ENCODE measurements at places on chromosomes 16 and 17. TPM values are rescaled to one million over a fixed set of nuclear protein-coding genes. Genes with fewer than 3 reads are reported as not detected.
A peak's percentile ranks its signal among the peaks of the same experiment; 100 is the strongest.

DNA sequence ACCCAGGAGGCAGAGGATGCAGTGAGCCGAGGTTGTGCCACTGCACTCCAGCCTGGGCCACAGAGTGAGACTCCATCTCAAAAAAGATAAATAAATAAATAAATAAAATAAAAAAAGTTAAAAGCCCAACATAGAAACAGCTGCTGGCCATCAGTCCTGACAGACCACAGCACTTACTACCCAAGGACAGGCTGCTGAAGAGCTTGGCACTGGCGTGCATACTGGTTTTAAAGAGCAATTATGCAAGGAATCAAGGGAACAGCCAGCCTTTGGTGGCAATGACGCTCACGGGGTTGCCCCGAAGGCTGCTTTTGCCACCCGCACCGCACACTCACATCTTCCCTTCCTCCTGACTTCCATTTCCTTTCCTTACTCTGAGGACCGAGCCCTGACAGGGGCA, 4.2 kb downstream of the PLD6 start:
- no peak for DNase-seq

DNA sequence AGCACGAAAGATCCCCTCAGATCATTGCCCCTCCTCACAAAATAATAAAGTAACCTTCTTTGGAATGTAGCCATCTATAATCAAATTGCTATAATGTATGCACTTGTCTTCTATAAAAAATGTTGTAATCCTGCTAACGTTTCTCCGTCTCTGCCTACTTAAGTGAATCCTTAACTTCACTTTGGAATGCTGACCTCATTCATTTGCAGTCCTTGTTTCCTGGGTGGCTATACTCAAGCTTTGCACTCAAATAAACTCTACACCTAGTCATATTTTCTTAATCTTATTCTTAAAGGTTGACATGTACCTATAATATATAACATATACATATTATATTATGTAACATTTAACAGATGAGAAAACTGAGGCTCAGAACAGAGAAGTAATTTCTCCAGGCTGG, 22.7 kb downstream of the CHD9NB start:
- DNase-seq, result no peak

- peak; percentile 69 for DNase-seq
These were observed at the start of gene MEOX1 for GRCh38 chr17:43661699-43662412. Gene MEOX1, minus strand, starts transcription at chr17:43661922. Its CDS starts 388 bp downstream, at chr17:43661534.

DNA sequence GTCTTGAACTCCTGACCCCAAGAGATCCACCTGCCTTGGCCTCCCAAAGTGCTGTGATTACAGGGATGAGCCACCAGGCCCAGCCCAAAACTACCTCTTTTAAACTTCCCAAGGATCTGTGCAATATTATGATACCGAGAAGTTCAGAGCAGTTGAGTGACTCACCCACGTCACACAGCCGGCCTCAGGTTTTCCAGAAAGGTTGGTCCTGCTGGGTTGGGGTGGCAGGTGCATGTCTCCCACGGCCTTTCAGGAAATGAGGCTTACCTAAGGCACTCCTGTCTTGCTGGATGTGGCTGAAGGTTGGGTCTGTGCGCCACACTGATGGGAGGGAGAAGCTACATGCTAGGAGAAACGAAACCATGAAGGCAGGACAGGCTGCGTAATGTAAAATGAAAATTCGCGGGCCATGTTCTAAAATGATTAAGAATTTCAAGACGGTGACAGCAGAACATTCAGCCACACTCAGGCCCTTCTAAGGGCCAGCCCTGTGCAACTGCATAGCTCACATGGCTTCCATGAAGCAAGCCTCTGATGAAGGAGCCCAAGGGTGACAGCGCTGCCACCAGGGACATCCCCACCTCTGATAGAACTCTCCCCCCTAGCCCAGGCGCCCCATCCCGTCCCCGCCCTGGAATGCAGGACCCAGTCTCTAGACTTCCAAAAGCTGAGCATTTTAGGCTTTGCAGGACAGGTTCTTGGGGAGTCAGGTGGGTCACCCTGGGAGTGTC, 6.6 kb upstream of the GLIS2 start:
- DNase-seq, result no peak

DNA sequence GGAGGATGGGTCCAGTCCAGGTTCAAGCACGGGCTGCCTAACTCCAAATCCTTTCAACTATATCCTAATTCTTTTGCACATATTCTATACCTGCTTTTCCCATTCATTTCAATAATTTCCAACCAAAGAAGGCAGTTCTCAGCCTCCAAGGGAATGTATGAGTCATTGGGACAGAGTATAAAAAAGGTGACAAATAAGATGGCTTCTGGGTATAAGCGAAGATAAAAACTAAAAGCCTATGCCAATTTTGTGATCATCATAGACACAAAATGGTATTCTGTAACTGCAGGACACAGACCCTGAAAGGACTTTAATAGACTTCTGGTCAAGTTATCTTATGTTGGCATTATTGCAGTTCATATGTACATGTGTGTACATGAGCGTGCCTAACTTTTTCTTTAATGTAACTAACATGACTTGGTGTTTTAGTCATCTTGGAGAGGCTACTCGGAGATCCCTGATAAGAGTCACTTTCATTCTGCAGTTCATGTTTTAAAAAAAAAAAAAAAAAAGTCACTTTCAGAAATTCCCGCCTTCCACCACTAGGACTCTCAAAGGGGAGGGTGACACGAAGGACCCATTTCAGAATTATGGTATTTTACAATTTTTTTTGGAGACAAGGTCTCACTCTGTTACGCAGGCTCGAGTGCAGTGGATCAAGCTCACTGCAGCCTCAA, 17.3 kb downstream of the COG1 start:
- no peak for DNase-seq

GRCh38 chr16:85955566-85955965, 56.6 kb downstream of the IRF8 start:
- DNase-seq, result no peak

DNA sequence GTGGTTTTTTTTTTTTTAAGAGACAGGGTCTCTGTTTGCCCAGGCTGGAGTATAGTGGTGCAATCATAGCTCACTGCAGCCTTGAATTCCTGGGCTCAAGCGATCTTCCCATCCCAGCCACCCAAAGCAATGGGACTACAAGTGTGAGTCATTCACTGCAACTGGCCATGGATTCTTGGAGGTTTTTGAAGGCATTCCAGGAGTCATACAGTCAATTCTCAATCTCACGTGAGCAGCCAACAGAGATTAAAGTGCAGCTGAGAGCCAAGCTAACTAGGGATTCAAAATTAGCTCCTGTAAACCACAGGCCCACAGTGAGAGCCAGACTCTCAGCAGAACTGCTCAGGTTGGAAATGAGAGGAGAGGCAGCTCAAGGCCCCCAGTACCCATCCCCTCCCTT, 30.2 kb downstream of the XPO6 start:
- no peak for DNase-seq

DNA sequence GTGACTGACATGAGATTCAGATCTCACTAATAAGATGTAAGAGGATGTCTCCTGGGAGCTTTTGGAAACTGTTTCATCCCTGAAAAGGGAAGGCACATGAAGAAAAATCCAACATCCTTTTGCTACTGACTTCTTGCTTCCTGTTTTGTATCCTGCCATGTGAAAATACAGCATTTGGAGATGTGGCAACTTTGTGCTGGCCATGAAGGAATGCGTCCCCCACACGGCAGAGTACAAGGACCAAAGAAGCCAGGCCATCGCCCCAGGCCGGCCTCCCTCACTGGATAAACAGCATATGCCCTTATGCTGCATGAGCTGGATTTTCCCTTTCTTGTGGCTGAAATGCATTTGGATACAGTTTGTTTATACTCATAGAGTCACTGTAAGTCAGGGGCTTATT, 5.5 kb upstream of the HASPIN start:
- no peak for DNase-seq

DNA sequence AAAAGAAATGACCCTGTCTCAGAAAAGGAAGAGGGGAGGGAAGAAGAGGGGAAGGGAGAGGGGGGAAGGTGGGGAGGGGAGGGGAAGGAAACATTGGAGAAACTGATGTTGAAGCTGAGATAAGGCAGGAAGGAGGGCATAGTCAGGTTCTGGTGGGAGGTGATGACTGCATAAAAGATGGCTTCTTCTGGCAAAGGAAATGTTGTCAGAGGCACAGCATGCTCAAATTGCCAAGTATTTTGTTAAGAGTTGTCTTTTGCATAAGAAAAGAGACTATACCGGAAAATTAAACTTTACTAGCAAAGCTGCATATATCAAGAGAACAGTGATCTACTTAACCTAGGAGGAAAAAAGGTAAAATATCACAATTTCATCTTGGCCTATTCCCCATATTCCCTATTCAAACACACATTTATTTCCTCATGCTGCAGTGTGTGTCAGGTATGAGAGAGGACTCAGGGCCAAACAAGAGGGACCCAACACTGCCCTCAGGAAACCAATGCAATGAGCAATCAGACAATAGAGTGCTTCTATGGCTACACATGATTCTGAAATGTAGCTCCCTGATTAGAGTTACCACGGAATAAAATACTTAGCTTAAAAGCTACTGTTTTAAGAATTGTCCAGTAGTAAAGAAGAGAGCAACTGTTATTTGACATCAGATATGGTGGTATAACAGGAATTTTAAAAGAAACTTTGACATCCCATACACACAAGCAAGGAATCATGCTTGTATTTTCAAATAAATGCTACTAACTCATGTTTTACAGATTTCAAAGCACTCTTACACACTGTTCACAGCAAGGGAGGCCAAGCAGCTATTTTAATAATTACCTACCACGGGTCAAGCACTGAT, 80.9 kb downstream of the PARN start:
- DNase-seq, result no peak

DNA sequence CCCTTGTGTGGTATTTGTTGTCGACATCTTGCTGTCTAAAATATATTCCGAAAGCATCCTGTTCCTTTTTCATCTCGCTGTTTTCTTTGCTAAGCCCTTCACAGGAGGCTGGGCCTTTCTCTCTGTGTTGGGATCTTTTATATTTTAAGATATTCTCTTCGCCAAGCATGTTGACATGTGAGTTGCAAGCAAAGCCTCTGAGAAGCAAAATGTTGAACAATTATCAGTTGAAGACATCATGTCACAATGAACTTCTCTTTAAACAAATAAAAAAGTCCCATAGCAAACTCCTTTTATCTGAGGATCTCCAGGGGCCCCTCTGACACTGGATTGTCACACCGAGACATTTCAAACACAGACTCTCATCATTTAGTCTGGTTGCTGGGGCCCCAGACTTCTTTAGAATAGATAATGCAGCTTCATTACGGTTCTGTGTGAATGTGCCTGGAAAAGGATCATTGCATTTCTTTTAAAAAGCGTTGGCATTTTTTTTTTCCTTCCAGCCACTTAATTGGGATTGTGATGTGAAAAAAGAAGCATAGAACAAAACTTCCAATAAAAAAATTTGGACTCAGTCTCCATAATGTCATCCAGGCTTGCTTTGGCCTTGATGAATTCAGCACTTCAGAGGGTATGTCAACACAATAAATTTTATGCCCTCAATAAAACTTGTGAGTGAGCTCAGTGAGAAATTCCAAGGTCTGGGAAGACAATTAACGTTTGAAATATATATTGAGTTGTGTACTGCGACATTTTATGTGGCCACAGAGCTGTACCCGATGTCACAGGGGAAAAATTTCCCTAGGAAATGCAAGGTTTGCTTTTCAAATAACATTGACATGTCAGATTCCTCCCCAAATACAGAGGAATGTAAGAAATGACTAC, 496.8 kb downstream of the XYLT1 start:
- DNase-seq, result no peak

GRCh38 chr17:79977161-79977631, 58.5 kb downstream of the TBC1D16 start:
- no peak for DNase-seq

DNA sequence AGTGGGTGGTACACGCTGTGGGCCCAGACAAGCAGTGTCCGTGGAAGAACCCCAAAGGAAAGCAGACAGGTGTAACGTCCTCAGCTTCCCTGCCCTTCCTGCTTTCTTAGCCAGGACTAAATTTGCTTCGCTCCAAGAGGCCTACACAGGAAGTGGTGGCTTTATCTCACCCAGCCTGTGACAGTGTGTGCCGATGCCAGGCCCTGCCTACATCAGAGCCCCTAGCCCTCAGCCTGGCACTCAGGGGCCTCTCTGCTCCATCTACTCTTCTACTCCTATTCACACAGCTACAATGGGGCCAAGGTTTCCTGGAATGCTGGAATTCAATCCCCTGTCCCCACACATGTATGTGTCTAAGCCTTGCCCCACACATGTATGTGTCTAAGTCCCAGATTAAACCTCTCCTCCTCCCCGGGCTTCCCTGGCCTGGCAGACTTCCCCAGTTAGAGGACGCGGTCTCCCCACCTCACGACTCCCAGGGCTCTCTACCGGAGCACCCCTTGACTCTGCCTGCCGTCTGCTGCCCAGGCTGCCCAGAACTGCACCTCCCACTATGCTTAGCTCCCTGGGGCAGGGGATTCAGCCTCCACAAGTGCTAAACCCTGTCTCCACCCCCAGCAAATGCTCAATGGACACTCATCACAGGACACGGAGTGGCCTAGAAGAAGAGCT, 8.2 kb downstream of the PGAP3 start:
- DNase-seq, result peak; percentile 60

DNA sequence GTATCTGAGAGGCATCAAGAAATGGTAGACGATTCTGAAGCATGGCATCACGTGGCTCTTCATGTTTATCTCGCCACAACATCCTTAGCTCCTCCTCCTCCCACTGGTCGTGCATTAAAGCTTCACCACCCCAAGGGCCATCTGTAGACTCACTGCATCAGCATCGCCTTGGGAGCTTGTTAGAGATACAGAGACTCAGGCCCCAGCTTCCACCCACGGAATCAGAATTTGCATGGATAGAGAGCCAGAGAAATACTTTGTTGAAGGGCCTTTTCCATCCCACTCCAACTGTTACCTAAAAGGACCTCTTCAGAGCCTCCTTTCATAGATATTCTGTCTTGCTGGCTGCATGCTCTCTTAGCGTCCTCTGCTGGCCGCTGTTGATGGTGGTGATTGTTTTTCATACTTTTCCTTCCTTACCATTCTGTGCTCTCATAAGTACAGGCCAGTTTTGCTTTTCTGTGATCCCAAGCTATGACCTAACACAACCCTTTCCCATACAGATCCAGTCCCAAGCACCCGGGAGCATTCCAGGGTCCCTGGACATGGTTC, 1049.4 kb upstream of the EEF2KMT start:
- DNase-seq, result no peak

- DNase-seq, result no peak
These were observed 55.7 kb downstream of the ABR start for GRCh38 chr17:1123921-1124715.

The MYH2 gene
- total RNA-seq, result not detected

The CCDC40 gene
- total RNA-seq, result 0.20 TPM

The RPTOR gene
- total RNA-seq, result 60.4 TPM

The ACE gene
- 2.2 TPM for total RNA-seq

The FAM20A gene
- total RNA-seq, result not detected

The SDF2 gene
- 48.9 TPM for total RNA-seq

The EFNB3 gene
- not detected for total RNA-seq

All from activated CD8-positive, alpha-beta memory T cell treated with anti-CD3 and anti-CD28 coated beads, Interleukin-2, amount 10 ng/mL, durations not matched to agents 7 days and 5 days (primary cell).